Activated naive CD4-positive, alpha-beta T cell treated with anti-CD3 and anti-CD28 coated beads, Interleukin-2, amount 10 ng/mL, durations not matched to agents 7 days and 5 days (primary cell): ENCODE measurements at places on chromosomes 1 and 21.

- no peaks in the 10 kb centered on the region for H3K36me3 ChIP-seq
- no peak overlapping the region for H3K27ac ChIP-seq
- peak; percentile 42 for DNase-seq
- H3K27me3 ChIP-seq = peaks cover 33% of the 10 kb centered on the region
- H3K4me3 ChIP-seq = no peak overlapping the region
Observed at GRCh38 chr1:90045853-90046563, 51.1 kb downstream of the ZNF326 start.

GRCh38 chr21:46616656-46617055 lies 11.8 kb upstream of the S100B start:
- peaks cover 13% of the 10 kb centered on the region for H3K4me1 ChIP-seq
- no peaks in the 10 kb centered on the region for H3K36me3 ChIP-seq
- H3K27ac ChIP-seq = no peak overlapping the region
- DNase-seq = no peak
- H3K27me3 ChIP-seq = peaks cover 15% of the 10 kb centered on the region

GRCh38 chr1:16082283-16083038 lies 9.0 kb upstream of the FAM131C start:
- H3K4me3 ChIP-seq = no peak overlapping the region
- H3K36me3 ChIP-seq = no peaks in the 10 kb centered on the region
- peaks cover 21% of the 10 kb centered on the region for H3K27me3 ChIP-seq
- H3K4me1 ChIP-seq = peaks cover 8% of the 10 kb centered on the region
- peak; percentile 80 for DNase-seq
- no peak overlapping the region for H3K27ac ChIP-seq

- no peaks in the 10 kb centered on the region for H3K27me3 ChIP-seq
- H3K4me3 ChIP-seq = no peak overlapping the region
- H3K4me1 ChIP-seq = peaks cover 30% of the 10 kb centered on the region
- H3K27ac ChIP-seq = peak overlapping the region; percentile 49
- peak; percentile 40 for DNase-seq
Observed at GRCh38 chr1:40630488-40631223, 34.8 kb downstream of the RIMS3 start.

DNA sequence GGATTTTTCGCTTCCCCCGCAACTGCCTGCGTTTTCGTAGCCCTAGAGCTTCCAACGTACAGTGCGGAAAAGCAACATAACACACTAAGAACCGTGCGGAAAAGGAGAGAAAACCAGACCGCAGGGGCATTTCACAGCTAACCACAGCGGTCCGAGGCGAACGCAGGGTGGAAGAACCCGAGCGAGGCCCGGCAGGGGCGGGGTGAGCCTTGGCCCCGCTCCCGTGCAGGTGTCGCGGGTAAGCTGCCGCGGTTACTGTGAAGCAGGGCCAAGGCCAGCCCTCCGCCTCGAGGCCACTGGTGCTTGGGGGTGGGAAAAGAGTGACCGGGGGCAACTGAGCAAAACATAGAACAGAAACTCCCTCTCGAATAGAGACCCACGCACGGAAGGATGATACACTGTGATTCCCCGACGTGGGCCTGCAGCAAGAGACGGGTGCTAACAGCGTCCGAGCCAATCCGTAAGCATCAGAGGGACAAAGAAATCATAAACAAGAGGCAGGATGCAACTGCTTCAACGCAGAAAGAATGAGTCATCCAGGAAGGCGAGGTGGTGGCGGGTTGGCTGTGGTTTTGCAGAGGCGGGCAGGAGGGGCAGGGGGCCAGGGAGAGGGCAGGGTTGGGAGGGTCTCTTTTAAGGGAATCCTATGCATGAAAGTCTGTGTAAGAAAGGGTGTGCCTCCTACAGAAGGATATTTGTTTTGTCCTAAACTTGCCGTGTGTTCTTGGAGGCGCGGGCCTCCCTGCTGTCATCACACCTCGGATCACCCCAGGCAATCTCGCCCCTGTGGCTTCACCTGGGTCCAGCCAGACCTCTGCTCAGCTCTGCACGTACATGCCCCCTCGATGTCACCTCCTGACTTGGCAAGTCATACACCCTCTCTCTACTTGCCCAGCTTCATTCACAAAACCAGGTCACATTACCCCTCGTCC lies 7.3 kb downstream of the GNG4 start:
- H3K27me3 ChIP-seq = peaks cover 72% of the 10 kb centered on the region
- H3K36me3 ChIP-seq = no peaks in the 10 kb centered on the region
- peak; percentile 83 for DNase-seq
- peaks cover 43% of the 10 kb centered on the region for H3K4me1 ChIP-seq
- peak overlapping the region; percentile 62 for H3K4me3 ChIP-seq
- peak overlapping the region; percentile 92 for H3K27ac ChIP-seq

DNA sequence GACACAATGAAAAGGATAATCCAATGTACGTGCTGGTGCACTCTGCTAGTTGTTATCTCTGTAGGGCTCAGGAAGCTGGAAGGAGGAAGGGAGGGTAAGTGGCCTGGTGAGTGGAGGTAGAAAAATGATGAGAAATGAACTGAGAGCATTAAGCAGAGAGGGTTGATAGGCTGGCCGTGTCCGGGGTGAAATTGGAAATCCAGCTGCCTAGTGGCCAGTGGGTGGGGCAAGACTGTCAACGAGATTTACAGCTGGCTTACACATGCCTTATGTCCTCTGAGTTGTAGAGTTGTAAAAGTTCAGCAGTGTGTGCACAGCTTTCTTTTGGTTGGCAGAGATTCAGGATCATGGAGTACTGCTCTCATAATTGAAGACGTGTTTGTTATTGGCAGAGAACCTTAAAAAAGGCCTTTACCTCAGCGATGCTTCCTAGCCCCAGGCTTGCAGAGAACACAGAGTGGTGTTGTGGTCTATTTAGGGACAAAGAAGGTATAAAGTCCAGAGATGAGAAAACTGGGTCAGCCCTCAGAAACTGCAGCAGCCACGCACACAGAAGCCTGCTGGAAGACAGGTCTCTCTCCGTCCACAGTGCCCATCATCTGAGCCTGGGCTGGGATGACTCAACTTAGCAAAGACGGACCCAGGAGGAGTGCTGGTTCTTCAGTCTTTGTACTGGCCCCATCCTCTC lies 132.4 kb downstream of the EDEM3 start:
- no peaks in the 10 kb centered on the region for H3K4me1 ChIP-seq
- peaks cover 3% of the 10 kb centered on the region for H3K27me3 ChIP-seq
- no peaks in the 10 kb centered on the region for H3K36me3 ChIP-seq
- no peak overlapping the region for H3K4me3 ChIP-seq
- no peak for DNase-seq
